ENCODE measurements at places on chromosomes 12 and 14.

- no peak for DNase-seq
These were observed 63.4 kb downstream of the GALNT4 start for GRCh38 chr12:89461190-89461589.

DNA sequence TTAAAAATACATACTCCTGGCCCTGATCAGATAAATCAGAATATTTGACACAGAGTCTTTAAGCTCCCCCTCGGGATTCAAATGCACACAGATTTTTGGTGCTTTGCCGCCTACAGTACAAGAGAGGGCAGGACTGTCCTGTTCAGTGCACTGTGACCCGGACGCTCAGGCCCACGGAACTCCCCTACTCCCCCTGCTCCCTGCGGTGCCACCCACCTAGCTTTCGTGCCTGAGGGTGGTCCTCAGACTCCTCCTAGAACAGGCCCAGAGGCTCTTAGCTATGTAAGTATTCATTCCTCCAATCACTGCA, 13.7 kb upstream of the SERPINA3 start:
- DNase-seq, result no peak

- DNase-seq, result no peak
These were observed 1.0 kb downstream of the KLRK1 start for GRCh38 chr12:10388624-10389413.

DNA sequence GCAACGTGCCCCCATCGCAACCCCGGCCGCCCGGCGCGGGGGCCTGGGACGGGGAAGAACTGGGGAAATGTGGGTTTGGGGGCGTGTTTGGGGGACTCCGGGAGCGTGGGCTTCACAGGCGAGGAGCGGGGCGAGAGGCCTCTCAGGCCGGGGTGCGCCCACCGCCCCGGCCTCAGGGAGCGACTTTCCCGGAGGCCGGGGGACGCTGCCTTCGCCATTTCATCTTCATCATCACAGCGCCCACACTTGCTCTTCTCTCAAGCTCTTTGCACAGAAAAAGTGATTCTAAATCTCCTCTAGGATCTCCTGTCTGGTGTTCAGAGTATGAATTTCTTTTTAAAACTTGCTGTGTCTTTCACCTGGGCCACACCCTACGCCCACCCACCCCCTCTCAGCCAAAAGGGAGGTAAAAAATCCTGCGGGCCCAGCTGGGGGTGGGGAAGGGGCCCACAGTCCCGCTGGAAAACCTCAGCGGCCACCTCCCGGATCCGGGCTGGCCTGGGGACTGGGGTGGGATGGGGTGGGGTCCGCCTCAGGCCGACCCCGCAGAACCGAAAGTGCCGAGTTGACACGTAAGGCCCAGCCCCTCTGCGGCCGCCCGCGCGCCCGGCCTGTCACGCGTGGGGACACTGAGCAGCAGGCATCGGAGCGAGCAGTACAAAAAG, 7.4 kb downstream of the CDKN1B start:
- no peak for DNase-seq

DNA sequence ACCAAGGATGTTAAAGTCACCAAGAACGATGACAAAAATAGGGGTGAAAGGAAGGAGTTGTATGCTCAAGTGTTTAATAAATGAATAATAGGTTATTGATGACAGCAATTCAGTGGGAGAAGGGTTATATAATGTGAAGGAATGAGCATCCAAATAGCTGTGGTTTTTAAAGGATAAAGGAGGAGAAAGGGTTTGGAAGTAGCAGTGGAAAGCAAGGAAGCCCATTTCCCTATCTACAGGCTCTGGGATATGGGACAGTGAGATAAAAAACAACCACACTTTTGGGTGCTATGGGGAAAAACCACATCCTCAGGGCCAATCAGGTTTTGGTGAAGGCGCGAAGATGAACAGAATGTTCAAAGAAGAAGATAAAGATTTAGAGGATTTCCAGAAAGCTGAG, 258.6 kb downstream of the ZFP36L1 start:
- no peak for DNase-seq

- no peak for DNase-seq
These were observed 168.3 kb downstream of the PAWR start for GRCh38 chr12:79522257-79522988.

DNA sequence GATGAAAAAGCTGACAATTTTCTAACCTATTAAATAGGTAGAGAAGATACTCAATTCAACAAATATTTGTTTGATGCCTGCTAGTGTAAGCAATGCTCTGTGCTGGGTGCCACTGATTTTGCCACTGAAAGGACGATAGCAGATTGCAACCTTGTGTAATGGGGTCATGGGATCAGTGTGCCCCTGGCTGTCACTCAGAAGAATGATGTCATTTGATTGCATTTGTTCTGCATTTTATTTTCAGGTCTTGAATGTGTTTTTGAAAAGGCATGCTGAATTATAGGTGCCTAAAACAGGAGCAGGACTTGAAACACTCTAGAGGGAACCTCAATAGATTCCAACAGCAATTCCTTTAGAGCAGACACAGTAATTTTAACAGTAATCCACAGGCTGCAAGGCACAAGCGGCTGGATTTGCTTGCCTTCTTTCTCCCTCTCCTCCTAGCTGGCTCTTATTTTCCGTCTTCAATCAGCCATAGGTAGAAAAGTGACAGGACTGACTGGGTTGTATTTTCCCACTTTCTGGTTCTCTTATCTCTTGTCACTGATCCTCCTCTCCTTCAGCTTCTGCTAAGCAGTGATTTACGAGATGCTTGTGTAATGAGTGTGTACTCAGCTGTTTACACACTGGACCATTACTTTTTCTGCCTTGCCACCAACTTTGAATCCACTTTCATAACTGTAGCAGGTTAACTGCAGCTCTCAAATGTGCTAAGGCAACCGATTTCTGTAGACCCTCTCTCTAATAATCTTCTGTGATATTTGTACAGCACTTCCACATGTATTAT, 4.1 kb downstream of the PLXNC1 start:
- no peak for DNase-seq

DNA sequence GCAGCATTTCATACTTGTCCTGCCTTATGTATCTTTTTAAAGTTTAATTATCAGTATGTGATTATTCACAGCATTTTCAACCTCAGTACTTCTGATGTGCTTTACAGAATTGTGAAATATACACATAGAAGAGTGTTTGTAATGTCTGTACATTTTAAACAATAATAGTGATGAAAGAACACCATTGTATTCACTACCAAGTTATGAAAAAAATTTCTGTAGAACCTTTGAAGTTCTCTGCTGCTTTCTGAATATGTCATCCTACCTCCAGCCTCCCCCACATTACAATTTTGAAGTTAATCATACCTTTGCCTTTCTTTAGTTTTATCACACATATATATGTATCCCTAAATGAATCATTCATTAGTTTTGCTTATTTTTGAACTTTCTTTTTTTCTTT, 24.8 kb downstream of the FRMD6 start:
- no peak for DNase-seq

- no peak for DNase-seq
These were observed 9.0 kb downstream of the ADCY6 start for GRCh38 chr12:48779869-48780268.

GRCh38 chr12:70319605-70320004, 46.5 kb upstream of the KCNMB4 start:
- DNase-seq, result no peak

GRCh38 chr12:39619316-39619659, 315 bp downstream of the ABCD2 start:
- peak; percentile 9 for DNase-seq

GRCh38 chr12:30630076-30630978, 65.3 kb downstream of the IPO8 start:
- DNase-seq, result no peak

GRCh38 chr12:118880720-118881493, 100.4 kb upstream of the SRRM4 start:
- DNase-seq, result no peak

- no peak for DNase-seq
These were observed 154.1 kb downstream of the ZNF664 start for GRCh38 chr12:124126950-124127655.

DNA sequence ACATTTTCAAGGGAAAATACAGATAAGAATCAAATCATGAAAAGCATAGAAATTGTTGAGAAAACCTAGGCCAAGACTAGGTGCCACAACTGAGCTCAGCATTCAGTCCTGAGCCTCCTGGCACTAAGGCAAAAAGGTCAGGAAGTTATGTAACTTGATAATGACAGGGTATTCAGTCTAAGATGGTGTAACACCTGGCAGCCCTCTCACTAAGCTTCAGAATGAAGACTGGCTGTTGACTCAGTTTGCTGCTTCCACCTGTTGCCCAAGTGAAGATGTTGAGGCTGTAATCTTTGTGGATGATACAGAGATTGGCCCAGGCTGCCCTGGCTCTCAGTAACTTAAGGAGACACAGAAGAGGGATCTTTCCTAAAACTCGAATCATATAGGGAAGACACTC, 19.6 kb downstream of the PROX2 start:
- no peak for DNase-seq

- DNase-seq, result no peak
These were observed 66.6 kb downstream of the GRIP1 start for GRCh38 chr12:66612090-66612775.

- DNase-seq, result no peak
These were observed 285.0 kb downstream of the SLC6A15 start for GRCh38 chr12:84627593-84627992.

GRCh38 chr14:72699852-72700257, 194.0 kb downstream of the DPF3 start:
- DNase-seq, result no peak

DNA sequence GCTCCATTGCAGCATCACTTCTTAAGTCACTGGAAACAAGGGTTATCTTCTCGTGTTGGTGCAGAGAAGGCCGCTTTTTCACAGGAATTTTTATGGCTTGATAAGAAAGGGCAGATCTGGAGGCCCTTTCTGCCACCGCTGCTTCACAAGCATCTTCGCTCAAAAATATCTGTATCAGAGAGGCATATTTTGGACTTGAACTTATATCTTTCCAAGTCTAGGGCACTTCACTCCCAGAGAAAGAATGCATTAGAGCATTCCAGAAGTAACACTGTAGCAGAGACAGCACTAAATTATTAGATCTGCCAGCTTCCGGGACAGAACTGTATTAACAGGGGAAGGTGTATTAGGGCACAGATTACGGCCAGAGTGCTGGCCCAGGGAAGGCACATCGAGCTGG, 151.7 kb upstream of the AMIGO2 start:
- no peak for DNase-seq

- no peak for DNase-seq
These were observed 28.6 kb downstream of the CORO1C start for GRCh38 chr12:108702595-108703320.

GRCh38 chr14:64671591-64671990, 32.6 kb upstream of the PLEKHG3 start:
- no peak for DNase-seq

DNA sequence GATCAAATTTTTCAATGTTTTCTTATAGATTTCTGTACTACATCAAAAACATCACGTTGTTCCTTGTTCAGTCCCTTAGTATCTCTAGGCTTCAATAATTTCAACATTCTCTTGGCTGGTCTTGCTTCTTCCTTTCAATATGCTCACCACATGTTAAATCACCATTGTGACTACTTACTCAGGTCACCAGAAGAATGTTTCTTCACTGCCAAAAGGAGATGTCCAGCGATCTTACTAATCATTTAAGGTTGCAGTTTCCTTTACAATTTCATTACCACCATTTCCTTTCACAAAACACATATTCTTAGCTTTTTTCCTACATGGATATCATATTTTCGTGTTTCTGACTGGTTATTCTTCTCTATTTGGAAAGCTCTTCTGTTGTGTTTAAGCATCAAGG, 363.8 kb downstream of the NAV3 start:
- DNase-seq, result no peak

DNA sequence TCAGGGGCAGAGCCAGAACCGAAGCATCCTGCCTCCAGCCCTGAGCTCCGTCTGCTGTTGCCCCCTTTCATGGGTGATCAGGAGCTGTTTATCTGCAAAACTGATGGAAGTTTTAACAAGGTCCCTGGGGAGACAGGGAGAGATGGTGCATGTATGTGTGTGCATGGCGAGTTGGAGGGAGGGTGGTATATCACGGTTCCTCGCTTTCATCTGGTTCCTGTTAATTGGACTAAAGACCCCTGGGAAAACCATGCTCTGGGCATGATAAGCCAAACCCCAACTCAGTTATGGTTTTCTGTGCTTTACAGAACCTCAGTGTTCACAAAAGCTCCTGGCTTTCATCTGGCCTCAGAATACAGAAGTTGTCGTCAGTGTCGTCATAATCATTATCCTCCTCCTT, 133.6 kb downstream of the KSR2 start:
- DNase-seq, result no peak

GRCh38 chr14:30885840-30886740, 11.7 kb downstream of the COCH start:
- DNase-seq, result no peak

DNA sequence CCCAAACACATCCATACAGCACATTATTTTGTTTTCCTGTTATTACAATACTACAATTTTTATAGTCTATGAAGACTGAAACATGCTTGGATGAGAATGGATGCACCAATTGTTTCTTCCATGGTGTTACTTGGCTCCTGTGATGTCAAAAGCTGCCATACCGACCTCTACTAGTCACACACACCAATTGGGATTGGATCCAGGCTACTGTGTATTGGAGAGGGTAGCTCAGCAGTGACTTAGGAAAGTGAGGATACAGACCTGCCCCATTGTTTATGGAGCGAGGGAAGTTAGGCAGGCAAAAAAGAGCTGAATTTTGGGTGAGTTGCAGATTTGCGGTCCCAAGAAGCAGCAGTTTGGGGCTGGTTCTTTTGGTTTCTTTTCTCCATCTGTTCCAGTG, 30.8 kb upstream of the AKAP6 start:
- DNase-seq, result no peak

DNA sequence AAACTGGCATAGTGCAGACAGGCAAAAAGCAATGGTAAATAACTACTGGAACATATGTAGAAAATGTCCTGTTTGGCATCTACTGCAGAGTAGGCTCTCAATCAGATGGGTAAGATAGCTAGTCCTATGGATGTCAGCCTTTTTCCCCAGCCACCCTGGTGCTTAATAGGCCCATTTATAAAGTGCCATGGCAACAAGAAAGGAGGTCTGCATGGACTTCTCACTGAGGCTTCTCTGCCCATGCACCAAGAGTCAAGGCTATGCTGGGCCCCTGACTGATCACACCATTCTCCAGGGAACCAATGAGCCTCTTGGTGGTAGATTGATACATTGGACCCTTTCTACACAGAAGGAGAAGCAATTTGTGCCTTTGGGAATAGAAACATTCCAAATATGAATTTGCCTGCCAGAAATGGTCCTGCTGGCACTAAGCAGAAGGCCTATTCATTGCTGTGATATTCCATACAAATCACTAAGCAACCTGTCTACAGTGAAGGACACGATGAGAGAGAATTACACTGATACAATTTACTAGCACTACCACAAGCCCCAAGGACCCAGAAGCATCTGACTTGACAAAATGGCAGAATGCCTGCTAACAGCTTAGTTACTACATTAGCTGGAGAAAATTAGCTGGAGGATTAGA, 43.8 kb downstream of the RESF1 start:
- no peak for DNase-seq

DNA sequence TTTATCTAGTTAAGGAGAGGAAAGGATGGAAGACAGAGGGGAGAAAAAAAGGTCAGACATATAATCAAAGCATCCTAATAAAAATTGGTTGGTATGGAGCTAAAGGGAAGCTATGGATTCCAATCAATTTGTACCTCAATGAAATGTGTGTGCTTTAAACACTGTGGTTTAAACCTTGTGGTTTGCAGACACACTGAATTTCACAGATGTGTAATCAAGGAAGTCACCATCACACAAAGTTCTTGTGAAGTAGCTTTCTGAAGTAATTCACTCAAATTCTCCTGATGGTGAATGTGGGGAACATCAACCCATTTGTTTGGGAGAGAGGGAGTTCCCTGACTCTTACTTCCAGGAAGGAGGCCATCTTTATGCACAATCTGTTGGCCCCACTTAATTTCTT, 243.3 kb upstream of the KRR1 start:
- DNase-seq, result no peak

GRCh38 chr12:96244826-96245225, 50.7 kb downstream of the ELK3 start:
- no peak for DNase-seq

Data from activated CD4-positive, alpha-beta T cell treated with anti-CD3 and anti-CD28 coated beads, Interleukin-2, amount 50 U/mL, for 1 hour (primary cell).